ENCODE measurements at places on chromosomes 5 and 9.

DNA sequence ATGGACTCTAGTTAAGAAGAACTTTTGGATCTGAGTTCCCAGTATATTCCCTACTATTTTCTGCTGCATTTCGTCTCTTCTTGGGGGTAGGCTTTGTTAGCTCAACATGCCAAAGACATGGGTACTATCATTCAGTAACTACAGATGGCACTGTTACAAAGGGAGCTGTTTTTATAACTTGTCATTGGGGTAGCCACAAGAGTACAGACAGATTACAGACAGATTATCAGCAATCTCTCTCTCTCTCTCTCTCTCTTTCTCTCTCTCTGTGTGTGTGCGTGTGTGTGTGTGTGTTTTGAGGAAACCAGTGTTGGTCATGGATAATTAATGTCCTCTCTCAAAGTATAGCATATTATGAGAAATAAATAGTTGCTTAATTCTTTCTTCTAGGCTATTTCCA lies 116.1 kb downstream of the WDR70 start:
- no peak for DNase-seq

GRCh38 chr5:142301540-142301939 lies 23.3 kb downstream of the SPRY4 start:
- no peak for DNase-seq

GRCh38 chr9:100700689-100701318 lies 122.9 kb downstream of the CAVIN4 start:
- DNase-seq = no peak

- DNase-seq = no peak
Measured at GRCh38 chr9:137188086-137188489, 272 bp downstream of the ANAPC2 start.

- DNase-seq = no peak
Measured at GRCh38 chr9:32992595-32993238, 8.7 kb downstream of the APTX start.

DNA sequence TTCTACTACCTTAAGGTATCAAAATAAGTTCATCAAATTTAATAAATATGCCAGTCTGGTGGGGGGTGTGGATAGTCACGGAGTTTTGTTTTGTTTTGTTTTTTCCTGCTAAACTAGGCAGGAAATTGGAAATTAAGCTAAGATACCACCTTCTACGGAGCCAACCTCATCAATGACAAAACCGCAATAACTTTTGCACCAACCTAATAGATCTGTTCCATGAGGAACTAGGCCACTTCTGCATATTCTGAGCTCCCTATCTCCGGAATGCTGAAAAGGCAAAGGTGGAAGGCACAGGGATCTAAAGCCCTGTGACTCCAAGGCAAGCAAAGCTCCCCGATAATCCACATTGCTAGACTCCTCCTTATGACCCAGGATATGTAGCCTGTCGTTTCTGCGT lies 5.8 kb upstream of the OR1L4 start:
- DNase-seq = no peak

- no peak for DNase-seq
Measured at GRCh38 chr9:128603697-128604096, 51.3 kb downstream of the SPTAN1 start.

GRCh38 chr9:78038620-78039300 lies 7.1 kb upstream of the GNAQ start:
- no peak for DNase-seq
